HFFc6 (cell line): ENCODE measurements at places on chromosomes 1 and 21. TPM values are rescaled to one million over a fixed set of nuclear protein-coding genes. Genes with fewer than 3 reads are reported as not detected.

The SLC16A4 gene
- 12.8 to 22.6 TPM (median 17.3 TPM) in 3 replicates for total RNA-seq

The SYPL2 gene
- total RNA-seq: 20.9 to 37.5 TPM (median 21.8 TPM) in 3 replicates

The RIMKLA gene
- not detected in 3 replicates for total RNA-seq

DNA sequence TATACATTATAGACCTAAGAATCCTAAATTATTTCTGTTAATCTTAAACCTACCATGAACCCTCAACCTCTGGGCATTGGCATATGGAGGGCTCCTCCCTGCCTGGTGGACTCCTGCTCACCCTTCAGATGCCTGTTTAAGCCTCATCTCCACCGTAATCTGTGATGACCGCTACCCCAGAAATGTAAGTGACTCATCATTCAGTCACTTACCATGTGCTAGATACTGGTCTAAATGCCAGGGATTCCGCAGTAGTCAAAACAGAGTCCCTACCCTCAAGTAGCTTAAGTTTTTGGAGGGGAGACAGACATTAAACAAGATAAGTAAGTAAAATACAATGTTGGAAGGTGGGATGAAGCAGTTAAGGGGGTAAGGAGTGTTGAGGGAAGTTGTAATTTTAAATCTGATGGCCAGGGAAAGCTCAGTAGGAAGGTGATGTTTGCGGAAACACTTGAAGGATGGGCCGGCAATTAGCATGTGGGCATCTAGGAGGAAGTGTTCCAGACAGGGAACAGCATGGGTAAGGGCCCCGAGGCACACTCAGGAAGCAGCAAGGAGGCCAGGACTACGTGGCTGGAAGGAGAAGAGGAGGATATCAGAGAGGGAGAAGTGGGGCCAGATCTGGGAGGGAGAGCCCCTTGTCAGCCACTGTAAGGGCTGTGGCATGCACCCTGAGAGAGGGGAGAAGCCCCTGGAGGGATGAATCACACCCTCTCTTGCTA lies 141.7 kb upstream of the HOOK1 start:
- H3K4me3 ChIP-seq: no peak overlapping the region
- DNase-seq: peak; percentile 76
- no peaks in the 10 kb centered on the region; the same call in 1 of the 2 replicates for H3K27me3 ChIP-seq
- peak overlapping the region; percentile 76 for H3K27ac ChIP-seq
- peaks cover 52% of the 10 kb centered on the region for H3K4me1 ChIP-seq
- peaks cover 41% of the 10 kb centered on the region for H3K36me3 ChIP-seq

DNA sequence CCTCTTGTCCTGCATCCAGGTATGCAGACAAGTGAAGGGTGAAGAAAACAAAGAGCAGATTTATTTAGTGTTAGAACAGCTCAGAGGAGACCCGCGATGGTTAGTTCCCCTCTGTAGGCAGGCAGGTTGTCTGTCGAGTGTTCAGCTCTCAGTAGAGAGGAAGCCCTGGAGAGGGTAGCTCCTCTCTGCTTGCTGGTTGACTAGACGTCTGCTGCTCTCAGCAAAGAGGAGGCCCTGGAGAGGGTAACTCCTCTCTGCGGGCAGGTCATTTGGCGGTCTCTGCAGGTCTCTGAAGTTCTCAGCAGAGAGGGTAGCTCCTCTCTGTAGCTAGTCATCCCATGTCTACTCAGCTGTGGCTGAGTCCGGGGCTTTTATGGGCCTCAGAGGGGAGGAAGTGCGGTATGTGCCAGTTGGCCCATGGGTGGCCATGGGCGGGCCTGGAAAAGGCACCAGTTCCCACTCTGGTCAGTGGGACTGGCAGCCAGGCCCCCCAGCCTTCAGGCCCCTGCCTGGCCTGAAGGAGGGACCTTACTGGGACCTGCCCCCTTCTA lies 13.4 kb downstream of the ZBTB40 start:
- peaks cover 5% of the 10 kb centered on the region; the same call in 1 of the 2 replicates for H3K27me3 ChIP-seq
- peaks cover 7% of the 10 kb centered on the region; the same call in 1 of the 2 replicates for H3K4me1 ChIP-seq
- no peak for DNase-seq
- no peak overlapping the region for H3K4me3 ChIP-seq

DNA sequence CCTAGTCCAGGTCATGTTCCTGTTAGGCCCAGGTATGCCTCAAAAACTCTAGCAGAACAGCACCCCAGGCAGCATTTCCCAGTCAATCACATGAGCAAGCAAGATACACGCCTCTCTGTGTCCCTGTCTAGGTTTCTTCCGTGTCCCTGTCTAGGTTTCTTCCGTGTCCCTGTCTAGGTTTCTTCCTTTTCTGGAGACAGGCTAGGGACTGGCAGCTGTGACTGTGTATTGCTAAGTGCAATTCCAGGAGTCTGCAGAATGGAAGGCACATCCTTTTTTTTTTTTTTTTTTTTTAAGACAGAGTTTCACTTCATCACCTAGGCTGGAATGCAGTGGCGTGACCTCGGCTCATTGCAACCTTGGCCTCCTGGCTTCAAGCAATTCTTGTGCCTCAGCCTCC lies 77.6 kb downstream of the SETD4 start:
- H3K4me1 ChIP-seq: no peaks in the 10 kb centered on the region
- H3K4me3 ChIP-seq: no peak overlapping the region
- H3K27me3 ChIP-seq: peaks cover 42% of the 10 kb centered on the region
- H3K36me3 ChIP-seq: no peaks in the 10 kb centered on the region
- no peak for DNase-seq

GRCh38 chr1:167441222-167441621 lies 77.1 kb downstream of the CD247 start:
- no peak overlapping the region for H3K4me3 ChIP-seq
- H3K27me3 ChIP-seq: peaks cover 24% of the 10 kb centered on the region

GRCh38 chr1:232853994-232854797 lies 49.0 kb downstream of the MAP10 start:
- no peaks in the 10 kb centered on the region for H3K36me3 ChIP-seq
- DNase-seq: no peak
- no peaks in the 10 kb centered on the region for H3K27me3 ChIP-seq

DNA sequence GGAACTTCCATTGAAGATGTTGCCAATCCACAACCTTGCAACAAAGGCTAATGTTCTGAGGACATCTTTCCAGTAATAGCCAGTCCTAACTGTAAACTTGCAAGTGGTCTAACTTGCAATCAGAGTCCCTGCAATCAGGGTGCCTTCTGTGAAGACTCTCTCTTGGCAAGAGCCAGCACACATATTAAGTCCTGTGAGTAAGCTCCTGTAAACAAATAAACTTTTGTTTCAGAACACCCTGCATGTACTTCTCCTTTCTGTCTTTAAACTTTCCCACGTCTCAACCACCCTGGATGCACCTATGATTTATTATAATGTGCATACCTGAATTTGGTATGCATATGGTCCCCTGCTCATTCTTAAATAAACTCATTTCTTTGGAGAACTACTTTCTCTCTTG lies 9.1 kb downstream of the GBP7 start:
- H3K36me3 ChIP-seq: no peaks in the 10 kb centered on the region
- H3K4me3 ChIP-seq: no peak overlapping the region
- no peak for DNase-seq
- H3K4me1 ChIP-seq: no peaks in the 10 kb centered on the region
- H3K27ac ChIP-seq: no peak overlapping the region

DNA sequence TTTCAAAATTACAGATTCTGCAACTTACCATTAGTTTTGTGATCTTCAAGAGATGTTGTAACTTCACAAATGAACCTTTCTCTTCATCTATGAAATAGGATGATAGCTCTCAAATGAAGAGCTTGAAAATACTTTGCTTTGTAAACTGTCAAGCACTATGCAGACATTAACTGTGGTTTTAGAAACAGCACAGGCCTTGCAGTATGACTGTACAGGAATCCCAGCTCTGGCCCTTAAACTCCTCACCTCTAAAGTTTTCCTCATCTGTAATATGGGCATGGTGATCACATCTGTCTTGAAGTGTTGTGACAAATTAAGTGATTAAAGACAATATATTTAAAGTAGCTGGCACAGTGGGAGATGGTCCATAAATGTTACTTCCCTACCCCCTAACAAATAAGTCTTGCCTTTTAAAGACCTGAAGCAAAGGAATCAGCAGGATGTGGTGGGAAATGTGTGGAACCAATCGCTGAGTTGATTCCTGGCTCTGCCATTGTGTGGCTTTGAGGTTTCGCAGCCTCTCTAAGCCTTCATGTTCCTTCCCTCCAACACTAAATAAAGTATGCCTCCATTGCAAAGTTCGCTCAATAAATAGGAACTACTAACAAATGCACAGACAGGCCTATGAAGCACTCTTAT lies 5.5 kb upstream of the PTP4A2 start:
- peak overlapping the region; percentile 82 for H3K4me3 ChIP-seq
- peak overlapping the region; percentile 97 for H3K27ac ChIP-seq
- peaks cover 54% of the 10 kb centered on the region for H3K4me1 ChIP-seq
- DNase-seq: no peak
- H3K36me3 ChIP-seq: no peaks in the 10 kb centered on the region

- peak; percentile 71 for DNase-seq
- peaks cover 15% of the 10 kb centered on the region for H3K36me3 ChIP-seq
- peaks cover 53% of the 10 kb centered on the region for H3K4me1 ChIP-seq
- no peaks in the 10 kb centered on the region for H3K27me3 ChIP-seq
Measured at GRCh38 chr1:59173721-59174120, 123.2 kb upstream of the FGGY start.

GRCh38 chr1:22754106-22754768 lies 43.6 kb downstream of the EPHB2 start:
- peak overlapping the region; percentile 71 for H3K4me3 ChIP-seq
- peak overlapping the region; percentile 96 for H3K27ac ChIP-seq

DNA sequence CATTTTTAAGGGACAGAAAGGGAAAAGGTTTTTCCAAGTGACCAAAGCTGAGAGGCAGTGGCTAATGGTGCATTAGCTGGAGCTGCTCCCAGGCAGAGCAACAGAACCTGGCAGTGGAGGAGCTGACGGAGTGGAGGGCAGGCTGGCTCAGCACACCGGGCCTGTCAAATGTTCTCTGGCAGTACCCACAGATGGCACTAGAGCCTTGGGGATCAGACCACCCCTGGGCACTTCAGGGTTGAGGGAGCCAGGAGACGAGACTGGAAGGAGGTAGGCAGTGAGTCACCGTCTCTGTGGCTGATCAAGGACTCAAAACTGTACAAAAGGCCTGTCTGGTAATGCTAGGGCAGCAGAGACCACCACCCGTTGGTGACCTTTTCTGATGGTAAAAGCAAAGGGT lies 121.7 kb upstream of the KIAA0040 start:
- H3K36me3 ChIP-seq: no peaks in the 10 kb centered on the region; the same call in 1 of the 2 replicates
- H3K27ac ChIP-seq: no peak overlapping the region
- DNase-seq: no peak
- H3K4me3 ChIP-seq: no peak overlapping the region
- H3K4me1 ChIP-seq: no peaks in the 10 kb centered on the region
- H3K27me3 ChIP-seq: no peaks in the 10 kb centered on the region
